ENCODE measurements at places on chromosomes 6 and 20.

GRCh38 chr20:39706184-39706663, 744.1 kb downstream of the DHX35 start:
- no peak for DNase-seq

DNA sequence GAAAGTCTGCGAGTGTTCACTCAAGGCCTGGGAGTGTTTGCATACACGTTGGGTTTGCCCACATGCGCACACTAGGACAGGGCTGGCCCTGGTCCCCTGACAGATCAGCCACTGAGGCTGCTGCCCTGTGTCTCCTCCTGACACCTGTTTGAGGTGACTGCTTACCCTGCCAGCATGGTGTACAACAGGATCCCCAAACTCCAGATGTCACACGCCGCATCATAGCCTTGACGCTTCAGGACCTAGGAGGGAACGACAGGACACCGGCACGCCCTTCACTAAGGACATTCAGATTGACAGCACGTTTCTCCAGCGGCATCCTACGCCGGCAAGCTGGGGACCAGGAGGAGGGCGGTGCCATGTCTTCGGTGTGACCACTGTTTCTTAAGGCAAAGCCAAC, 37.0 kb upstream of the MPC1 start:
- DNase-seq: no peak

DNA sequence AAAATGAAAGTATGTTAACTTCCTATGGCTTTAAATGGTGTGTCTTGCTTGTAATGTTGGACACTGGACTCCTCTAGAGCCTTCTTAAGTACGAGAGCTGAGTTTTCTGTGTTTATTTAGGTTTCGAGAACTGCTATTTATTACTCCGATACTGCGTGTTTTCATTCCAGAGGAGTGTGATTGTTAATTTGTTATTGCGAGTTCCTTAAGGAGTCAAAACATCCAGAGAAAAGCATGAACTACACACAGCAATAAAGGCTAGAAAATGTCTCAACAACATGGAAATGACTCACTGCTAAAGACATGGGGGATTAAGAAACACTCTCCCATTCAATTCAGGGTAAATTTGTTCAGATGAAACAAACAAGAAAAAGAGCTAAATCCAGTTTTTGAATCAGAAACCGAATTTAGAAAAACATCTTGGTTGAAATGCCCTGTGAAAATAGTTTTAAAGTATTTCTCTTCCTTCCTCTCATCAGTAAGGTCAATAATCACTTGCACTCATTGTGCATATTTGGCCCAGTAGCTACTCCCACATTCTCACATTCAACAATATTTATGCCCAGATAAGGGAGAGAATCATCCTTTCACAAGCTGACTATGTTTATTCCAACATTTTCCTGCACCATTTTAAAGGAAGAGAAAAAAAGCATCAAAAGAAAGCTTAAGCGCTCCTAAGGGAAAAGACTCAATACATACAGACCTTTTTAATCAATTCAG, 36.0 kb downstream of the ATXN1 start:
- DNase-seq: no peak

DNA sequence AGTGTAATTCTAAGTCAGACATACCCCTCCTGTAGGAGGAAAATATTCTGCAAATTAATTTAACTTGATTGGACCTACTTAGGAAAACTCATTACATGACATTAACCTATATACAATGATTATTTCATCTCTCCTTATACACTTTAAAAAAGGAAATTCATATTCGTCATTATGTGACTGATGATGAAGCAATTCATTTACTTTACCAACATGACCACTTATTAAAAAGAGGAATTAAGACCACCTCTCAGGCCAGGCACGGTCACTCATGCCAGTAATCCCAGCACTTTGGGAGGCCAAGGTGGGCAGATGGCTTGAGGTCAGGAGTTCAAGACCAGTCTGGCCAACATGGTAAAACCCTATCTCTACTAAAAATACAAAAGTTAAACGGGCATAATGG, 11.6 kb downstream of the AKIRIN2 start:
- no peak for DNase-seq

- no peak for DNase-seq
Observed at GRCh38 chr6:36863670-36864540, 10.7 kb downstream of the PPIL1 start.

GRCh38 chr6:151436300-151436699, 15.6 kb downstream of the RMND1 start:
- DNase-seq: no peak

- no peak for DNase-seq
Observed at GRCh38 chr20:20992277-20992676, 113.9 kb downstream of the LINC00237 start.

DNA sequence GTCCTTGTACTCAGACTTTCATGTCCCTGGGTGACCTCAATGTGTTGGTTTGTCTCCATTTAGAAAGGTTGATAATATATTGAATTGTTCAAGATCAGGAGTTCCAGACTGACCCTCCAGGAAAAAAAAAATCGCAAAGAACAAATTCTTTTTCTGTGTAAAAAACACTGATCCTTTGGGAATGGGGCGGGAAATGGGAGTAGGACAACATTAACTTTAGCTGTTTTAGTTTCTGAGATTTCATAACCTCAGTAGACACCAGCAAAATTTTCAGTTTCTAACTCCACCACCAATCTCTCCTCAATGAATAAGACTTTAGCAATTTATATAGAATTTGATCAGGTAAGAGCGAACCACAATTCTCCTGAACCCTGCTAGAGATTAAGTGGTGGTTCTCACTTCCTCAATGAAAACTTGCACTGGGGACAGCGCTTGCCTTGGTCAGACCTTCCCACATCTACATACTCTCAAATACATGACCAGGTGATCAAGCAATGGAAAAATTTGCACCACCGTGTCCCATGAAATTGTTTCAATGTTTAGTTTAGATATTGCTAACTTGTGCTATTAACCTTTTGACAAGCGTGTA, 231.2 kb upstream of the PLN start:
- no peak for DNase-seq

GRCh38 chr6:135390458-135390857, 107.1 kb downstream of the AHI1 start:
- no peak for DNase-seq
